Cerebellar nuclear complex (tissue), 1 donor: ENCODE measurements at places on chromosomes 6 and 20.

DNA sequence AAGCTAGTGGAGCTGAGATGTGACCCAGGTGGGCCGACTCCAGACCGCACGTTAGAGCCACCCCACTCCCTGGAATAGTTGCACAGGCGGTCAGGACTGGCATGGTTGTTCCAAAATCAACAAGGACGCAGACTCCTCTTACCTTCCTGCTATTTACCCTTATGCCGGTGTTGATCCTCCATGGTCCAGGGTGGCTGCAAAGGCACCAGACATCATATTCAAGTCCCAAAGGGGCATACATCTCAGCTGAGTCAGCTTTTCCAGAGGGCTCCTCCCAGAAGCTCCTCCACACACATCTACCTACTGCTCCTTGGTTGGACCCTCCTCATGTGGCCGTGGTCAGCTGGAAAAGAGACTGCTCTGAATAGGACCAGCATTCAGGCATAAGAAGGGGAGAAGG, 112.2 kb downstream of the SYCP2 start:
- no peak for DNase-seq

- no peak for DNase-seq
These were observed 101.2 kb downstream of the NUS1 start for GRCh38 chr6:117776441-117776840.

GRCh38 chr20:22680031-22680740, 95.8 kb upstream of the FOXA2 start:
- DNase-seq, result no peak

DNA sequence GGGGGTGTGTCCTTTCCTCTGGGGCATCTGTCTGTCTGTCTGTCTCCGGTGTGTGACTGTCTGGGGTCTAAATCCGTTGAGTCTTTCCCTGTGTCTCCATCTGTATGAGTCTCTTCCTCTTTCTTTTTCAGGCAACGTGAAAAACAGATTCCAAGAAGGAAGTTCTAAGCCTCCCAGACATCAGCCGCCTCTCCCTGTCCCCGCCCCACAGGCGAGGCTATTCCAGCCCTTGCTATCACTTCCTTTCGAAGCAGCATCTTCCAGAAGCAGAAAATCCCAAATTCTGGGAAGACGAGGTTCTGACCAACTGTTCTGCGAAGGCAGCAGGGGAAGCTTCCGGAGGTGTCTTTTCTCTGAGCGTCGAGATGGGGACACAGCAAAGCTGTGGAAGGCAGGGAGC, 34.0 kb downstream of the PMEPA1 start:
- no peak for DNase-seq

- no peak for DNase-seq
These were observed 1.1 kb downstream of the SLC22A23 start for GRCh38 chr6:3455569-3456394.

GRCh38 chr6:76852776-76853175, 610.5 kb downstream of the HTR1B start:
- DNase-seq, result no peak

GRCh38 chr6:144867761-144868160, 582.6 kb downstream of the UTRN start:
- no peak for DNase-seq

- no peak for DNase-seq
These were observed 6.3 kb downstream of the CEBPB start for GRCh38 chr20:50196896-50197295.

- DNase-seq, result no peak
These were observed 6.4 kb upstream of the CST2 start for GRCh38 chr20:23832775-23833513.

DNA sequence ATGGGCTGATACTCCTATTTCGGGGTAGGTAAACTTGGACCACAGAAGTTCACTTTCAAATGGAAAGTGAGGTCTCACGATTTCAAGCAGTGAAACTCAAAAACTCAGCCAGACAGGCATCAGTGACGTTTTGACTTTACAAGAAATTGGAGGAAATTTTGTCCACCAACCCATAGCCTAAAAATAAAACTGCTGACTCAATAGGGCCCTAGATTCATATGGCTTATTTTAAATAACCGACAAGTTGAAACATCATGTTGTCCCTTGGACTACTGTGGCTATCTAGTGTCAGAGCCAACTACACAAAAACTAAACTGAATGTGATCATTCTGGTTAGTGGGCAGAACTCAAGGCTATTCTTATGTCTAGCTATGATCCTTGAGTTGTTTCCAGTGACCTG, 486.3 kb downstream of the GRIK2 start:
- no peak for DNase-seq

GRCh38 chr6:122404444-122404843, 5.0 kb downstream of the HSF2 start:
- no peak for DNase-seq
